Fibroblast of the aortic adventitia (primary cell): ENCODE measurements at places on chromosomes 3 and 15. TPM values are rescaled to one million over a fixed set of nuclear protein-coding genes. Genes with fewer than 3 reads are reported as not detected.

Gene RHOV
- total RNA-seq = 0.82 TPM in 1 of 2 replicates, not detected in the other

Gene GPR27
- total RNA-seq = 0.25 TPM in 1 of 2 replicates, not detected in the other

Gene IGDCC3
- 0.25 TPM in 1 of 2 replicates, not detected in the other for total RNA-seq

Gene ATP10A
- 4.4 and 5.8 TPM in 2 replicates for total RNA-seq

Gene DISP2
- 0.08 and 0.36 TPM in 2 replicates for total RNA-seq

Gene SMARCC1
- 42.7 and 44.5 TPM in 2 replicates for total RNA-seq

Gene KIF15
- 0.98 and 17.1 TPM in 2 replicates for total RNA-seq

Gene SCAPER
- total RNA-seq = 7.0 and 16.3 TPM in 2 replicates

Gene RPLP1
- 223 and 245 TPM in 2 replicates for total RNA-seq

Gene TNNC1
- total RNA-seq = 1.4 and 2.0 TPM in 2 replicates

Gene ZNF80
- total RNA-seq = not detected in 2 replicates

Gene GPR176
- total RNA-seq = 49.7 and 160 TPM in 2 replicates

Gene GCSAM
- not detected in 2 replicates for total RNA-seq

Gene SLC12A8
- total RNA-seq = 13.4 and 15.5 TPM in 2 replicates

Gene ANKDD1A
- total RNA-seq = 2.9 and 5.1 TPM in 2 replicates

Gene GABRB3
- 0.81 and 2.2 TPM in 2 replicates for total RNA-seq

Gene ALS2CL
- total RNA-seq = 0.16 and 0.18 TPM in 2 replicates

Gene STAB1
- total RNA-seq = 0.90 and 1.1 TPM in 2 replicates

Gene INTS14
- 31.7 and 38.3 TPM in 2 replicates for total RNA-seq

Gene TEX55
- total RNA-seq = not detected in 2 replicates

Gene SPRED1
- total RNA-seq = 36.2 and 55.1 TPM in 2 replicates

Gene NCBP2
- total RNA-seq = 48.8 and 49.5 TPM in 2 replicates

Gene CNTN4
- total RNA-seq = 0.09 TPM in 1 of 2 replicates, not detected in the other

Gene FMN1
- total RNA-seq = 1.1 and 9.2 TPM in 2 replicates

Gene ZBTB47
- total RNA-seq = 22.3 and 41.8 TPM in 2 replicates

Gene CCR1
- 0.08 and 0.90 TPM in 2 replicates for total RNA-seq

Gene SERPINI2
- total RNA-seq = not detected in 2 replicates

Gene GOLGA8Q
- 1.1 TPM in 1 of 2 replicates, not detected in the other for total RNA-seq

Gene NCK1
- 42.6 and 244 TPM in 2 replicates for total RNA-seq

Gene ZNF619
- total RNA-seq = 2.7 and 7.1 TPM in 2 replicates

Gene TMIE
- total RNA-seq = not detected in 2 replicates
